Stimulated activated CD4-positive, alpha-beta T cell treated with anti-CD3 and anti-CD28 coated beads, Interleukin-12 subunit alpha, Interleukin-12 subunit beta, amount 100 ng/mL, for 24 hours (primary cell): ENCODE measurements at places on chromosomes 1 and 21.

GRCh38 chr21:45923146-45923545, 58.4 kb upstream of the COL6A1 start:
- peak; percentile 55 for DNase-seq

DNA sequence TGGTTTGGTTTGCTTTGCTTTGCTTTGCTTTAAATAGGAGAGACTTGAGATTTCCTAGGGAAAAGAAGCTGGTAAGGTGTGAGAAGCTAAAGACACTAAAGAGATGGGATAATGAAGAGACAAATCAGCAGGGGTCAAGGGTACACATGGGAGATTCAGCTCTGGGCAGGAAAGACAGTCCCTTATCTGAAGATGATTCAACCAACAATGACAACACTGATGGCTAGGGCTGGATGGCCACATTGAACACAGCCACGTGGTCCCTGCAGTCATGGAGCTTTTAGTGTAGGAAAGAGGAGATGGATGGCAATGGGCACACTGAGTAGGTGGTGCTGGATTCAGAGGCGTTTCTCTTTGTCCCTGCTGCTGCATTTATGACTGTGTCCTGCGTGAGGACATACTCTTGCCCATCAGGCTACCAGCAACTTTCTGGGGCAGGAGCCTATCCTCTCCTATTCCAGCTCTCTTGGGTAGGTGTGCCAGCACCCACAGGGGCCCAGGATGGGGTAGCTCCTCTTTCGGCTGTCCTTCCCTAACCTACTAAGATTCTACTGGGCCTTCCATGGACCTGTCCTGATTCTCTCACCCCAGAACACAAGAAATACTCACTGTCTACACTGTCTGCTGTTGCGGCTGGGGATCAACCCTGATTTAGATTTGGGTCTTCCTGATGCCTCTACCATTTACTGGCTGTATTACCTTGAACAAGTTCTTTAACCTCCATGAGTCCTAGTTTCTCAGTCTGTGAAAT, 1.4 kb upstream of the SHISA4 start:
- DNase-seq, result no peak

GRCh38 chr1:116253566-116254382, 119.3 kb upstream of the ATP1A1 start:
- DNase-seq, result no peak

GRCh38 chr1:12161324-12161661, 5.5 kb upstream of the TNFRSF1B start:
- DNase-seq, result no peak

GRCh38 chr1:27234049-27234882, at the start of gene WDTC1:
Gene WDTC1 (plus strand): TSS chr1:27234632. CDS start chr1:27261055, 26,423 bp downstream.
- DNase-seq, result peak; percentile 97

DNA sequence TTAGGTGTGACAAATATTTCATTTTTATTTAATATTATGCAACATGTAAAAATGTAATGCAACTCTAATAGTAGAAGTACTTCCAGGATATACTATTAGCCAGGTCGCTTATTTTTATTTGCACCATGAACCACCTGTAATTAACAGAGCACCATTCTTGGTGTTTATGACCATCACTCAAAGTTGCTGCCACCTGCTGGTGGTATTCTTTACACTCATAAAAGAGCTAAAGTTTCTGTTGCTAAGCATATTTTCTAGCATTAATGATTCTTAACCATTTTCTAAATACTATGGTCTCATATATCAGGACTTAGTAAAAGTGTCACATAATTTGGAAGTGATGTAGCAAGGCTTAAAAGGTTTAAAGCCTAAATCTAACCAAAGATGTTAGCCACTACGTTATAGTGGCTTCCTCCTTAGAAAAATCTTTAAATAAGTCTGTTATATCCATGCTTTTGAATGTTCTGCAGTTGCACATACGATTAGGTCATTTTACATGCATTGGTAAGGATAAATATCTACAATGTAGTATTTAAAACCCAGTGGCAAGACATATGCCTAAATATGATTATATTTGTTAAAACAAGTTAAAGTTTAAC, 244.5 kb downstream of the NEGR1 start:
- DNase-seq, result peak; percentile 2

GRCh38 chr1:47334765-47335435, 1.3 kb downstream of the CMPK1 start:
- no peak for DNase-seq

GRCh38 chr1:20229171-20229570, 42.9 kb upstream of the PLA2G2C start:
- no peak for DNase-seq

DNA sequence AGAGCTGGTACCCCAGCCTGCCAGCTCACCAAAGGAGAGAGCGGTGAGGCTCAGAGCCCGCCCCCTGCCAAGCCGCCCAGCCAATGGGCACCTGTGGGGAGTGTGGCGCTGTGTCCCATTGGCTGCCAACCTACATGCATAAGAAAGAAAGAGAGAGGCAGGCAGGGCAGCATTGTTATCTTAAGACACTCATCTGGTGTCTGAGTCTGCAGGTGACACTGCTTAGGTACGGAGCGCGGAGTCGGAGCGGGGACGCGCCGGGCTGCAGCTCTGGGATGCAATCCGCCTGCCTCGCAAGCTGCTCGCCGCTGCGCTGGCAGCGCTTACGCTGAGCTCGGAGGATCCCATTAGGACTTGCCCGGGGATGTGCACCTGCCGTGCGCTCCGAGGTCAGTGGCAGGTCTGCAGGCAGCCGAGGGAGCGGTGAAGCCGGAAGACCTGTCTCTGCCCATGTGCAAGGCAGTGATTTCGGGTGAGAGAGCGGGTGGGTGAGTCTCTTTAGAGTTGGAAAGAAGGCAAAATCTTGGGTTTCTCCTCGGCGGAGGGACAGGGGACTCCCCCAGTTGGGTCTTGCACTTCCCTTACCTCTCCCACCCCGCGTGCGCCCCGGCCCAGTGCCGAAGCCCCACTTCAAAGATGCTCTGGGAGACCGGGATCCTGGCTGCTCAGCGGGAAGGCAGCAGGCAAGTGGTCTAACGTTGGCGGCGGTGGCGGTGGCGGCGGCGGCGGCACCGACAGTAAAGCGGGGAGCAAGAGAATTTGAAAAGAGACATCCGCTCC, at the start of gene BRINP2:
Gene BRINP2, plus strand, starts transcription at position 203 of the 780 bp plus-strand sequence. CDS start 58,919 bp downstream, outside the sequence.
- DNase-seq, result no peak

DNA sequence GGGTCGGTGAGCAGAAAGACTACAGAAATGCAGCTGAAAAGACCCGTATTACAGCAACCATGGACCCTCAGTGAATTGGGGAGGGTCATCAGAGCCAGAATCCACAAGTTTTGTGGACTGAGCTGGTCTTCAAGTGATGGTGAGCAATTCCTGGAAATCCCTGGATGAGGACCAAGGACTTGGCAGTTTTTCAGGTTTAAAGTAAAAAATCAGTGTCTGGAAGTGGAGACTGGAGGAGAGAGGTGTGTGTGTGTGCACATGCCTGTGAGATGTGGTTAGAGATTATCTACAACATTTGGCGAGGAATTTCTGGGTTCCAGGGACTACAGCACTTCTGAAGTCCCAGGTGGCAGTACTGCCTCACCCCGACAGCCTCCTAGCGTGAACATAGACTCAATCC, 56.4 kb downstream of the KIRREL1 start:
- no peak for DNase-seq

GRCh38 chr1:150557065-150557600, 7.9 kb downstream of the ADAMTSL4 start:
- DNase-seq, result no peak

- DNase-seq, result no peak
Observed at GRCh38 chr21:34836933-34837505, 168.2 kb downstream of the CLIC6 start.

- DNase-seq, result no peak
Observed at GRCh38 chr1:59150577-59151386, 146.1 kb upstream of the FGGY start.

DNA sequence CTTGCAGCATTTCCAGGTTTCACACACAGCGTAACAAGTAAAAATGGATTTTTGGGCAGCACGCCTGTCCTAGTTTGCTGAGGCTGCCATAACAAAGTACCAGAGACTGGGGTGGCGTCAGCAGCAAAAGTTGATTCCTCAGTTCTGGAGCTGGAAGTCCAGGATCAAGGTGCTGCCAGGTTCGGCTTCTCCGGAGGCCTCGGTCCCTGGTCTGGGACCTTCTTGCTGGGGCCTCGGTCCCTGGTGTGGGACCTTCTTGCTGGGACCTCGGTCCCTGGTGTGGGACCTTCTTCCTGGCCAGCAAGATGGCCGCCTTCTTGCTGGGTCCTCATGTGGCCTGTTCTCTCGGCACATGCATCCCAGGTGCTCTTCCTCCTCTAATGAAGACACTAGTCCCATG, 104.0 kb downstream of the PDE9A start:
- no peak for DNase-seq

- DNase-seq, result no peak
Observed at GRCh38 chr1:114547076-114547475, 34.3 kb downstream of the BCAS2 start.

- no peak for DNase-seq
Observed at GRCh38 chr1:61116421-61116820, 34.1 kb downstream of the NFIA start.

DNA sequence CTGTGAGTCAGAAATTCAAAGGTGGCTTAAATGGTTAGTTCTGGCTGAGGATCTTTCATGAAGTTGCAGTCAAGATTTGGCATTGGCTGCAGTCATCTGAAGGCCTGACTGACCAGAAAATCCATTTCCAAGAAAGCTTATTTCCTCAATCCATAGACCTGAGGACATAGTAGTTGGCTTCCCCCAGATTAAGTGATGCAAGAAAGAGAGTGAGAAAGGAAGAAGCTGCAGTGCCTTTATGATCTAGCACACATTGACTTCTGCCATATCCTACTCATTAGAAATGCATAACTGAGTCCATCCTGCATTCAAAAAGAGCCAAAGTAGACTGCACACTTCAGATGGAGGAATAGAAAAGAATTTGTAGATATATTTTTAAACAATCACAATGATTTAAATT, 222.6 kb downstream of the COL24A1 start:
- DNase-seq, result no peak

- DNase-seq, result no peak
Observed at GRCh38 chr1:59350521-59350920, 53.6 kb downstream of the FGGY start.

GRCh38 chr1:20723159-20723536, 5.3 kb upstream of the KIF17 start:
- DNase-seq, result no peak

DNA sequence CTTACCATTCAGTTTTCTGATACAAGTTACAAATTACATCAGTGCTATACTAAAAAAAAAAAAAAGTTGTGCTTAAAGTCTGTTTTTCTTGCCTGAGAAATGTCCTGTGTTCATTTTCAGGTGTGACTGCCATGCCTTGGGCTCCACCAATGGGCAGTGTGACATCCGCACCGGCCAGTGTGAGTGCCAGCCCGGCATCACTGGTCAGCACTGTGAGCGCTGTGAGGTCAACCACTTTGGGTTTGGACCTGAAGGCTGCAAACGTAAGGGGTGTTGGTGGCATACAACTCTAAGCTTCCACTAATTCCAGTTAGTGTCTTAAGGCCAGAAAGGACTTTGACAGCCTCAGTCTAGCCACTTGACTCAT, 60.1 kb upstream of the LAMC2 start:
- no peak for DNase-seq

- DNase-seq, result no peak
Observed at GRCh38 chr1:97164276-97164639, 442.7 kb downstream of the PTBP2 start.

DNA sequence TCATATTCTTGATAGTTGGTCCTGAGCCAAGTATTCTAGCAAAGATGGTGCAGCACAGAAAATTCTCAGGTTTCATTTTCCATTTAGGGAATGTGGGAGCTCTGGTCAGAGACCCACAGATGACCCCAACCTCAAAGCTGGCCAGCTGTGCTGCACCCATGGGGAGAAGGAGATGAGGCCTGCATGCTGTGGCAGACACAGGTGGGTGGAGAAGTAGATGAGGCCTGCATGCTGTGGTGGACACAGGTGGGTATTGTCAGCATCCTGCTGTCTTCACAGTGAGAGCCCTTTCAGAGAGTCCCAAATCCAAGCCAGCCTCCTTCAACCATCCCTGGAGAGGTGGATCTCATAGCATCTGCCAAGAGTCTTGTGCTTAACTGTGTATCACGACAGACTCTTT, 77.7 kb downstream of the DSCAM start:
- DNase-seq, result no peak

DNA sequence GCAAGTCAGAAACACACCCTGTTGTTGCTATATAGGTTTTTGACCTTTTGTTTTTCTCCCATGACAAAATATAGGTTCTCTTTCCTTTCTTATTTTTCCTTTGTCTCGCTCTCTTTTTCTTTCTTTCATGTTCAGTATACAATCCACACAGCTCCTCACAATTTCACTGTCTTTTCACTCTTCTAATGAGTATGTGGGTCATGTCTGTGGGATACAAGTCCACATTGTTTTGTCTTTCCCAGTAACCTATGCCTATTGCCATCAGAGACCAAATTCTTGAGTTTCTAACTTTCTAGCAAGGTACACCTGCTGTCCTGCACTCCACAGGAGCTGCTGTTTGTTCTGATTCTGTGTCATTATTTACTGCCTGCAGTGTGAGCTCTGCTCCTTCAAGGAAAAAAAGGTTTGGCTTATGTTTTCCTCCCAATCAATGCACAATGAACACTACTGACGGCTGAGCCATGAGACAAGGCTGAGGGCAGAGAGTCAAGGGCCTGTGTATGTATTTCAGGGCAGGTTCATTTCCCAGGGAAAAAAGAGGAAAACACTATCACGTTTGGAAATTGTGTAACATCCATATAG, 453.8 kb downstream of the NEGR1 start:
- DNase-seq, result no peak
